ENCODE measurements at places on chromosomes 2 and 18.
A peak's percentile ranks its signal among the peaks of the same experiment; 100 is the strongest.

- DNase-seq: no peak
These were observed 175.1 kb downstream of the PTPRM start for GRCh38 chr18:7742224-7742623.

DNA sequence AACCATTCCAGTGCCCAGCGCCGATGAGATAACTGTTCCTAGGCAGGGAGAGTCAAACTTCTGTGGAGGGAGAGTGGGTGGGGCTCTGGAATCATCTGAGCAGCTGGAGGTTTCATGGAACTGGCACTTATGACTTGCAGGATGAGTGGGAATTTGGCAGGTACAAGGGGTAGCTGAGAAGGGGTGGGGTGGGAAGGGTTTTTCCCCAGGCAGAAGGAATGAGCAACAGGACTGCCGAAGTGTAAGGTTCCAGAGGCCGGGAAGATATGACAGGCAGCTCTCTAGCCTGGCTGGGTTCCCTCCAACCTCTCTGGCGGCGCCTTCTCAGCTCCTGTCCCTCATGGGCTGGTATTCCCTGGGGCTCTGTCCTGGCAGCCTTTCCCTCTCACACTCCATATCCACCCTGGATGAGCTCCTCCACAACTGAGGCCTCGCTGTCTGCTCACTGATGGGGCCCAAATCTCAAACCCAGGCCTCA lies 2.5 kb upstream of the TET3 start:
- DNase-seq: no peak

GRCh38 chr2:54724560-54725342 lies 1.3 kb downstream of the EML6 start:
- no peak for DNase-seq

DNA sequence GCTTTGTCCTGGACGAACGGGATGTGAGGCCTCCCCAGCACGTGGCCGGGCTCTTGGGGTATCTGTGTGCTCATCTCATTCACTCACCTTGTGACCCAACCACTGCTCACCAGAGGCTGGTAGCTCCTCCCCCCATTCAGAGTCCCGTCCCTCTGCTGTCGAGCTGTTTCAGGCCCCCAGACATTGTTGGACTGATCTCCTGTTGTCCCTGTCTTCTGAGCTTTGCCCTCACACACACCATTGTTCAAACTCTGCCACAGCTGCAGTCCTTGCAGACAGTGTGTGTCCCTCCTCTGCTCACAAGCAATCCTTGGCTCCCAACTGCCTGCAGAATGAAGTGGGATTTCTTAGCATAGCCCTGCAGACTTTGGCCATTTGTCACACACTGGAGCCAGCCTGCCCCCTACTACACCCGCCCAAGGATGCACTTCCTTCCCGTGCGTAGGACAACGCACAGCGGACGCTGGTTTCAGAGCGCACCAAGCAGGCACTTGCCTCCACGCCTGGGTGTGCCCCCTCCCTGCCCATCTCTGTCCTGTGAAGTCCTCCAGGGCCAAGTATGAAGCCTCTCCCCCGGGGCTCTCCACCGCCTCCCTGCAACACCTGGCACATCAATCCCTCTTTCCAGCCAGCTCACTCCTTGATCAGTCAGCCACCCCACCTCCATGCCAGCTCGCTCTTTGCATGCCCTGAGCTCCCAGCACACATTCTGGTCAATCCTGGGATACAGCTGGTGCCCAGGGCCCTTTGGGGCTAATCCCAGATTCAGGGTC lies 16.5 kb upstream of the PRLH start:
- DNase-seq: no peak

DNA sequence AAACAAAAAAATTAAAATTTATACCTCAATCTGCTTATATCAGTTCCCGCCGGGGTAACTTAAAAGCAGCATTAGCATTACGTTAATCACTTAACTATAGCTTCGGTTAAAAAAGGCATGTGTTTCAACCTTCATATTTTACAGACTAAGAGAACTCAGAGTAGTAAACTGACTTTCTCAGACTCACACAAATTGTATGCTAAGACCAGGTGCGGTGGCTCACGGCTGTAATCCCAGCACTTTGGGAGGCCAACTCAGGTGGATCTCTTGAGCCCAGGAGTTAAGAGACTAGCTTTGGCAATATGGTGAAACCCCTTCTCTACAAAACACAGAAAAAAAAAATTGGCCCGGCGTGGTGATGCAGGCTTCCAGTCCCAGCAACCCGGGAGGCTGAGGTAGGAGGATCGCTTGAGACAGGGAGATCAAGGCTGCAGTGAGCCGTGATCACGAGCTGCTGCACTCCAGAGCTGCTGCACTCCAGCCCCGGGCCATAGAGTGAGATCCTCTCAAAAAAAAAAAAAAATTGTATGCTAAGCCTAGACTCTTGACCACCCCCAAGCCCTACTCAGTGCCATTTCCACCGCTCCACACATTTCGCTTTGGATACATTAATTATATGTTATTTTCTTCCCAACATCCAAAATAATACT lies 2.4 kb downstream of the HNRNPLL start:
- no peak for DNase-seq

DNA sequence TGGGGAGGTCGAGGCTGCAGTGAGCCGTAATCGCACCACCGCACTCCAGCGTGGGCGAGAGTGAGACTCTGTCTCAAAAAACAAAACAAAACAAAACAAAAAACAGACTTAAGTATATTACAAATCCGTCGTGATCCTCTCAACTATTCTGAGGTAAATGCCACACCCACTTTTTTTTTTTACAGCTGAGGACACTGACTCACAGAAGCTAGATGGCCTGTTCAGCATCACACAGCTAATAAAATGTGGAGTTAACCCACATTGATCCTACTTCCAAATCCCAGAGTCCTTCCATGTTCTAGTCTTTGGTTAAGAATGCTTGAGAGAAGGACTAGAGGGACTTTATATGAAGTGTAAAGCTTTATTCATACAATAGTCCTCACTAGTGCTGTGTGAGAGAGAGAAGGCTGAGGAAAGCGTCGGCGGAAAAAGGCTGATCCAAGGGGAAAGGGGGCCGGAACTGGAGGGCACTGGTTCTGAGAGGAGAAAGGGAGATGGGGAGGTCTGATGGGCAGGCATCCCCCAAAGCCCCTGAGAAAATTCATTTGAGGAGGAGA lies 627 bp downstream of the RNF25 start:
- peak; percentile 26 for DNase-seq

- DNase-seq: no peak
These were observed 80.8 kb upstream of the CERS6 start for GRCh38 chr2:168375195-168375798.

GRCh38 chr2:23203383-23203782 lies 181.6 kb upstream of the KLHL29 start:
- DNase-seq: no peak

- DNase-seq: no peak
These were observed 323.9 kb upstream of the NRP2 start for GRCh38 chr2:205358351-205358815.

DNA sequence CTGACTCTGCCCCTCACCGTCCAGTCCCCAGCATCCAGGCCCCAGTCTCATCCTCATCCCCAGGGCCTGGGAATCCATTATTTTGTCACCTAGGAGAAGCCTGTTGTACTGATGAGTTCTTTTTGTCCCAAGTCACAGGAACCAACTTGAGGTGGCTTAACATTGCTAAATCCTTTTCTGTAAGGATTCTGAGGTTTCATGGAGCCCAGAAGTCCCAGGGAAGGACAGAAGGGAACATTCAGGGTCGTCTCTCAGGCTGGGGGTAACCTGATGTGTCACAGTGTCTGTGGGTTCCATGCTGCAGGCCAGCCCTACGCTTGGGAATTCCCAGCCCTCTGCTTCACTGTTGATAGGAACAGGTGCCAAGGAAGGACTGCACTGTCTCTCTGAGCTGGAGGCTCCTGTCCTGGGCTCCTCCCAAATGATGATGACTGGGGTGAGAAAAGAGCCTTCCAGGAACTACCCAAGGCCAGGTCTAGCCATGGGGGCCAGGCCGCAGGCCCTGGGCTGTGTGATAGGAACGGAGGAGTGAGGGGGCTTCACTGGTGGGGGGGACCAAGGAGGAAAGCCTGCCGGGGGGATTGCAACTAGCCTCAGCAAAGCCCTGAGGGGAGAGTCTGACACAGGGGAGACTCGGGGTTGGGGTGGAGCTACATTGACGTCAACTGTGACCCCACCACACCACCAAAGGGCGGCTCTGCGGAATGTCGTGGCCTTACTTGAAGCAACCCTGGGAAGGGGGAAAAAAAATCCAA lies 145.7 kb downstream of the SMAD7 start:
- no peak for DNase-seq

DNA sequence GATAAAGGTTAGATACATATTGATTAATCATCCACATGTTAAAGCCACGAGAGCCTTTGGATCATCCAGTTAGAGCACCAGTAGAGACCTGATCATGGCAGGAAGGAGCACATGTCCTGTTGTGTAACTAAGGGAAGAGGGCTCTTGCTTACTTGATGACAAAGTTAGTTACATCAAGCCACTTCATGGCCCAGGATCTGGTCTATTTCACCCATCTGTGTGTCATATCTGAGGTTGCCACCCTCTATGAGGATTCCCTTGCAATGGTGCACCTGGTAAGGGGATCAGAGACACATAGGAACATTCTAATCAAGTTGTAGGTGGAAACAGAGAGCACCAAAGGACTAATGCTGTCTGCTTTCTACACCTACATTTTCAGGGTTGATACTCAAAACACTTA lies 6.7 kb downstream of the ANKAR start:
- DNase-seq: no peak

GRCh38 chr2:48227617-48228344 lies 302.2 kb upstream of the STON1 start:
- no peak for DNase-seq

DNA sequence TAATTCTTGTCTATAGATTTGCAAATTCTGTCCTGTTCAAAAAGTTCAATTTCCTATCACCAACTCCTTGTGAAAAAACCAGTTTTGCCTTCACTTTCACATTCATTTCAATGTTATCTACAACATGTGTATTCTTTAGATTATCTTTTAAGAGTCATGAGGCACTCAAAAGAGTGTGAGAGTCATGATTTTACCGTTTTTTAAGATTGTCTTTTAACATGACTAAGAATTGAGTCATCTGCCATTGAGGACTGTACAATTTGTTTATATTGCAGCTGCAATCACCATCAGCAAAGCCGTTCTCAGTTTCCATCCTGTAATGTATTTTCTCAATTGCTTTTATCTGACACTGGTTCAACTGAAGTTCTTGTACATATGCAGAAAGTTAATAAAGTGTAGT lies 275.8 kb downstream of the LNPK start:
- DNase-seq: no peak

GRCh38 chr18:41009926-41010325 lies 945.1 kb upstream of the PIK3C3 start:
- no peak for DNase-seq

DNA sequence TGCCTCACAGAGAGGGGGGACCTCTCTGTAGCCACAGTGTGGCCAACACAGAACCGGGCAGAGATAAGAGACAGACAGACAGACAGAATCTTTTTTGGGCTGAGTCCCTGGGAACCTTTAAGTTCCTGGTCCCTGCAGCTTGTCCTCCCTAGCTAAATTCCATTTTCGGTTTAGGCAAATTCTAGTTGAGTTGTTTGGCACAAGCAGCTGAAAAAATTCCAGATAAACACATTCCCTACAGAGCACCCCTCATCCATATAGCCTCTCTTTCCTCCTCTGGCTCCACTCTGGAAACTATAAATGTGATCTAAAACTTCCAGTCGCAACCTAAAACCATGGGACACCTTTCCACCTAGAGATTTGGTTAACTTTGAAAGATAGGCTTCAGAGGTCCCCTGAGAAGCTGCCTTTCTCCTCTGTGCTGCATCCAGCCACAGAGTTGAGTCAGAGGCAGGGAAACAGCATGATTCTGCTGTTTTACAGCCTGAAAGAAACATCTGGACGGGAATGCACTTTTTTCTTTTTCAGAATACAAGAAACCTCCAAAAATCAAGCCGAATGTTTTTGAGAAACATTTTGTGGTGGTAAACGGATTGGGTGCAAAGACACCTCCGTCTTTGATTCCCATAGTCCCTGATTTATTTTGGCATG lies 30.9 kb downstream of the SLC4A3 start:
- DNase-seq: peak; percentile 62

GRCh38 chr2:118842661-118843482 lies 4.6 kb downstream of the EN1 start:
- DNase-seq: peak; percentile 52

DNA sequence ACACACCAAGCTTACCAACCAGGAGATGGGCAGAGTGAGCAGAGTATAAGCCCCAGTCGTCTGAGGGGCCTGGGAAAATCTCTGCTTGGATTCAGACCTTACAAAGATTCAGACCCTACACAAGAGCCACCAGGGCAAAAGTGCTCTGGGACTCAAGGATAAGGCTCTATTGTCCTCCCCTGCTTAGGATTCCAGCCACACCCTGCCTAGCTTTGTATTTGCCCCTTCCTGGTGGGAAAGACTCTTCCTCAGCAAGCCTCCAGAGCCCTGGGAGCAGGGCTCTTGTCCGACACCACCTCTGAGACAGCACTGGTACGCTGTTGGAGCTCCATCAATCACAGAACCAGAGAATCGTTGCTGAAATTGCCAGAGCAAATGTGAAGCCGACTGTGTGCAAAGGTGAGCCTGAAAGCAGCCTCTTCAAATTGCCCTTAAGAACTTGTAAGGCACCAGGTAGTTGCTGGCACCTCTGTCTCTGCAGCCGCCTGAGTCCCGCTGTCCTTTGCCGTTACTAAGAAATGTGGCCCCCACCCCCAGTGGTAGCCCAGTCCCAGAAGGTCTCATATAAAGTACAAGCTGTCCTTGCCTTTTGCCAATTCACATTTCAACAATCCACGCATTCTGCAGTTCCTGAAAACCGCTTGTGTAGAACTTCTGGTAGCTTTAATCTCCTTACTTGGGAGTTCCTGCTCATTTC lies 148.7 kb downstream of the CTIF start:
- no peak for DNase-seq

- DNase-seq: peak; percentile 68
These were observed 34.4 kb downstream of the LGALSL start for GRCh38 chr2:64488050-64488974.

DNA sequence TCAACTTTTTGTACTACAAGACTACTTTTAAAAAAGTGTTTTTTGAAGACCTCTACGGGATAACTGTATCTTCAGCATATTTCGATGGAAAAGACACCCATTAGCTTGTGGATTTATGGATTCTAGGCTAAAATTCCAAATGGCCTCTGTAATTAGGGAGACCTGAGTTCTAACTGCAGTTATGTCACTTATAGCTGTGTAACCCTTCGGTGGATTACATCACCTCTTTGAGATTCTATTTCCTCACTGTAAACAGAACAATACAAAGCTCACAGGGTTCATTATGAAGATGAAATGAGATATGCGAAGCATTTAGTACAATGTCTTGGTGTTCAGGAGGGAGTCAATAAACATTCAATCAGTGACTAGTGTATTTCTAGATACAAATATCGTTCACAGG lies 24.2 kb downstream of the LMAN2L start:
- no peak for DNase-seq

DNA sequence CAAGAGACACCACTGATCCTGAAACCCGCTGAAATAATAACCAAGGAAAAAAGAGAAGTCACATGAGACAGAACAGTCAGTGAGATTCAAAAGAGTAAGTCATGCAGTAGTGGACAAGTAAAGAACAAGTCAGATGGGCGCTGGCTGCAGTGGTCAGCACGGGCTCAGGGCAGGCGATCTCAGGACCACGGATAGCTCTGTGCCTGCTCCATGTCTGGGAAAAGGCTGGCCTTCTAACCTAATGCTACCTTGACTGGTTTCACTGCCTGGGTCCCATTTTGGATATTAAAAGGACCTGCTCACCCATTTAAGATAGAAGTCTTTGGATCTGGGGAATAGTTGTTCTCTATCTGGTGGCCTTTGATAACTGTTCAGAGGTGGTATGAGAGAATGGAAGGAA lies 61.7 kb upstream of the LCLAT1 start:
- DNase-seq: peak; percentile 58
